ENCODE measurements at places on chromosomes 3 and 15.

DNA sequence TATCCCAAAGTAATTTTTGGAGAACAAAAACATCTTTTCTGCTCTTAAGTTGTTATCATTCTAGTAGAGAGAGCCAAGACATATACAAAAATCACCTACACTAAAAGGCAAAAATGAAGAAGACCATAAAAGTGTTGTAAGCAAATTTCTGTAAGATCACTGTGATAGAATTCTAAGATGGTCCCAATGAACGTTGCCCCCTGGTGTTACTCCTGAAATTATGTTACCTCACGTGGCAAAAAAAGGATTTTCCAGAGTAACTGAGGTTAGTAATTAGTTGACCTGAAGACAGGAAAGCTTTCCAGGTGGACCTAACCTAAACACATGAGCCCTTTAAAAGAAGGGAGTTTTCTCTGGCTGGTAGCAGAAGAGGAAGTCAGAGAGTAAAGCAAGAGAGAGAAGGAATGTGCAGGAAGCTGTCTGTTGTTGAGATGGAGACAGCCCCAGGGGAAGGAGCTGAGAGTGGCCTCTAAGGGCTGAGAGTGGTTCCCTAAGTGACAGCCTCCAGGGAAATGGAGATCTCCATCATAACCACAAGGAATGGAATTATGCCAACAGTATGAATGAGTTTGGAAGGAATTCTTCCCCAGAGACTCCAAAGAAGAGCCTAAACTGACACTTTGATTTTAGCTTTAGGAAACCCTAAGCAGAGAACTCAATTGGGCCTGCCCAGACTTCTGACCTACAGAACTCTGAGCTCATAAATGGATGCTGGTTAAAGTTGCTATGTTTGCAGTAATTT is 205.9 kb downstream of the CD47 start:
- no peak for DNase-seq

DNA sequence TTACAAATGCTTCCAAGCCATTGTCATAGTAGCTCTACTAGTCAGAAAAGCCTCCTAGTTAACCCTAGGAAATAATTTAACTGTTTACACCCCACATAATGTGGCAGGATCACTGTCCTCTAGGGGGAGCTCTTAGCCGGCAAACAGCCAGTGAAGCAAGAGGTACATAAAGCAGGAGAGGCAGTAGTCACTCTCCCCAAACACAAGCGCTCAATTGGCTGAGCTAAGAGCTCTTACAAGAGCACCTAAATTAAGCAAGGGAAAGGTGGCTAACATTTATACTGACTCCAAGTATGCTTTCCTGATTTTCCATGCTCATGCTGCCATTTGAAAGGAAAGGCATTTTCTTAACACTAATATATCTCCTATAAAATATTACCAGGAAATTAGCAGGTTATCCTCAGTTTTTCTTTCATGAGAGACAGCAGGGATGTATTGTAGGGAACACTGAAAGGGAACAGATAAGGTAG is 37.6 kb downstream of the NCEH1 start:
- peak; percentile 14 for DNase-seq

- DNase-seq: no peak
Observed at GRCh38 chr3:127170814-127171213, 22.1 kb upstream of the PRR23E start.

DNA sequence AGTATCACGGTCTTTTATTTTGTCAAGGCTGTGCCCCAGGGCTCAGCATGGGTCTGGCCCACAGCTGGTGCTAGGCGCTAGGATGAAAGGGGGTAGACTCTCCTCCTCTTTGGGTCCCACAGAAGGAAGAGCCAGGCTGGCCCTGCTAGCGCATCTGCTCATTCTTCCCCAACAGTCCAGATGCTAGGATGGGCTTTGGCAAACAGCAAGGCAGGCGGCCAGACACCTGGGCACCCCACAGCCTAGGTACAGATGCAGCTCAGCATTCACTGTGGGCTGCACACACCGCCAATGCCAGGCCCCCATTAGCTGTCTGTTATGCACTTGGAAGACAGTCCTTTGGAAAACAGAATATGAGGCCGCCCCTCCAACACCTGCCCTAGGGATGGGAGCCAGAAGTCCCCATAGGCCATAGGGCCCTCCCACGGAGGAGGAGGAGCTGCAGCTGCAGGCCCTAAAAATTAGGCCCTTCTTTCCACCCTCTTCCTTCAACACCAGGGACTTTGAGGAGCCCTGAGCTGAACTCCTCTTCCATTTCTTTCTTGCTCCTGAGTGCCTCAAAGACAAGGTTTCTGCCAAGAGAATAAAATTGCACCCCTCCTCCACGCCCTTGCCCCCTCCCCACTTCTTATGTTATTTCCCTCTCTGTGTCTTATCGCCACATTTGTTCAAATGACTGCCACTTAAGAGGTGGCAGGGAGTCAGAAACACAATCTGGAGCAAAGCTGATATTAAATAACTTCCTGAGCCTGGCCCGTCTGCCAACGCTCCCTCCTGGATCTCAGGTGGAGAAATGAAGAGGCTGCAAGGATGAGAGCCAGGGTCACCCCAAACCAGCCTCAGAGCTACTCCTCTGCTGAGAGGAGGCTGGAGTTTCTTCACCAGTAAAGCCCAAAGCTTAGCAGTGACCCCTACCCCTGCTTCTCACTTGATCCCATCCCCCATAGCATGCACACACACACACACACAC is 13.7 kb downstream of the NTRK3 start:
- no peak for DNase-seq

DNA sequence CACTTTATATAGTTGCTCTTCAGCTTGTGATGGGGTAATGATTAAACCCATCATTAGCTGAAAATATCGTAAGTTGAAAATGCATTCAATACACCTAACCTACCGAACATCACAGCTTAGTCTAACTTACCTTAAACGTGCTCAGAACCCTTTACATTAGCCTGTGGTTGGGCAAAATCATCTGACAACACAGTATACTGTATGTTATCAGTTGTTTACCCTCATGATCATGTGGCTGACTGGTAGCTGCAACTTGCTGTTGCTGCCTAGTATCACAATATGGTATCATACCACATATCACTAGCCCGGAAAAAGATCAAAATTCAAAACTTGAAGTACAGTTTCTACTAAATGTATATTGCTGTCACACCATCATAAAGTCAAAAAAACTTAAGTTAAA is 9.5 kb downstream of the ZNF280D start:
- DNase-seq: no peak

DNA sequence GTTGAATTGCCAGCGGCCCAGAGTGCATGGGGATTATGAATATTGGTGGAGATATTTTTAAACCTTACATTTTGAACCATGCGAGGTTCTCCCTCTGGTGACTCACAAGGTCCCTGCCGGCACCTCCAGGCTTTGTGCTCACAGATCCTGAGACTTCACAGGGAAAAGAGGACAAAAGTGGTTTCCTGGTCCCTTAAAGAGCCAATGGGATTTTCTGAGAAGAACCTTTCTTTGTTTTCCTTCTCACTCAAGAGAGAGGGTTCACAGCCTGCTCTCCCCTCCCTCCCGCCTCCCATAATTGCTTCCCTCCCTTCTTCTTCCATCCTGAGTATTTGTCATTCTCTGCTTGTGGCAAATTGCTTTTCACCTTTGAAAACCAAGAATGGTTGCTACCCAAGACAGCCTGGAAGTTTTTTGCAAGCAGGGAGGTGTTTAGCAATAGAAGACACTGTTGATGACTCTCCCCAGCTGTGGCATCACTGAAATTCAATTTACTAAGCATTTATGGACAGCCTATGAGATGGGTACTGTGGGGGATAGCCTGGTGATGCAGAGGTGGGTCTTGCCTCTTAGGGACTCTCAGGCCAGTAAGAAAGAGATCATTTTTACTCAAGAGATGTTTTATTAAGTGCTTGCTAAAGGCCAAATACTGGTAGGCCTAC is 76.6 kb downstream of the CPN2 start:
- DNase-seq: no peak

DNA sequence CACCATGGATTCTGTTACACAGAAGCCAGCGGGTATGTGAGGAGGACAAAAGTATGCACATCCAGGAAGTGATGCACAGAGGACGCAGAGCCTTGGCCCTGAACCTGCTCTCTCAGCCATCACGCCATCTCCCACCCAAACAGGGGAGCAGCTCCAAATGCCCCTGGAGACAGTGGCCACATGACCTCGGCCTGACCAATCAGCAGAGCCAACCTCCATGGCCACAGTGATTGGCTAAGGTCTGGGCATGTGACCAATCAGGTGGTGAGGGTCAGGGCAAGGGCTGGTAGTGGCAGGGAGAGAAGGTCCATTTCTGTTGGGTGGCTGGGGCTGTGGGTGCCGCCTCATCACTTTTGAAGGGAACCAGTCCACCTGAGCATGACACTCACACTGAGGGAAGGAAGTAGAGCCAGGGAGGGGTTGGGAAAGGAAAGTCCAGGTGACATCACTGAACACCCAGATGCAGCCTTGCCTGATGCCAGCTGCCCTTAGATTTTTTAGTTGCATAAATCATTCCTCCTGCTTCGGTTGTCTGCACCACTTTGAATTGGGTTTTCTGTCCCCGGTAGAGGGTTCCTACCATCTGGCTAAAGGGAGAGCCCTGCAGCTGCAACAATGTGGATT is 70.3 kb upstream of the IQSEC1 start:
- no peak for DNase-seq

- DNase-seq: no peak
Observed at GRCh38 chr3:75180945-75181298, 483.2 kb upstream of the FRG2C start.

DNA sequence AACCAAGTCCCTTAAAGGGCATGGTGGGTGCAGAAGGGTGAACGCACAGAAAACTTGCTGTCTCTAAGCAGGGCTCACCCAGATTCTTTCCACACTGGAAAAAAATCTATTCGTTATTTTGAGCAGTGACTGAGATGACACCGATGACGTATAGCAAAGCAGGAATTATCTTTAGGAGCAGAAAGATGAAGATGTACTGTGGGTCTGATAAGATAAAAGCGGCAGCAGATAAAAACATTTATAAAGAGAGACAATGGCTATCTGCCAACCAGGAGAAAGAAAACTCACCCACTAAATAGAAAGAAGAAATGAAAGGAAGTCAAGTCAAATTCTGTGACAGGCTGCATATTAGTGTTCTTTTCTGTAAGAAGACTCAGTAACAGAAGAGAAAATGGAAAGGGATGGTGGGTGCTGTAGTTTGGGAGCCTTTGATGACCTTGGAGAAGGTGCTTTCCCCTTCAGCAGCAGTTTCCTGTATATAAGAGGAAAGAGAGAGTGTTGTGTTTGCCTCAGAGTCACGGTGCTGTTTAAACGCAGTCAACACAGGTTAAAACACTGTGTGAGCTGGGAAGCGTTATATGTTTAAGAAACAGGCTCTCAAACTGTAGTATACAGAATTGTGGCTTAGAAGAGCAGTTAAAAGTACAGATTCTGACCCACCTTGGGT is 111.6 kb downstream of the AQP9 start:
- no peak for DNase-seq

DNA sequence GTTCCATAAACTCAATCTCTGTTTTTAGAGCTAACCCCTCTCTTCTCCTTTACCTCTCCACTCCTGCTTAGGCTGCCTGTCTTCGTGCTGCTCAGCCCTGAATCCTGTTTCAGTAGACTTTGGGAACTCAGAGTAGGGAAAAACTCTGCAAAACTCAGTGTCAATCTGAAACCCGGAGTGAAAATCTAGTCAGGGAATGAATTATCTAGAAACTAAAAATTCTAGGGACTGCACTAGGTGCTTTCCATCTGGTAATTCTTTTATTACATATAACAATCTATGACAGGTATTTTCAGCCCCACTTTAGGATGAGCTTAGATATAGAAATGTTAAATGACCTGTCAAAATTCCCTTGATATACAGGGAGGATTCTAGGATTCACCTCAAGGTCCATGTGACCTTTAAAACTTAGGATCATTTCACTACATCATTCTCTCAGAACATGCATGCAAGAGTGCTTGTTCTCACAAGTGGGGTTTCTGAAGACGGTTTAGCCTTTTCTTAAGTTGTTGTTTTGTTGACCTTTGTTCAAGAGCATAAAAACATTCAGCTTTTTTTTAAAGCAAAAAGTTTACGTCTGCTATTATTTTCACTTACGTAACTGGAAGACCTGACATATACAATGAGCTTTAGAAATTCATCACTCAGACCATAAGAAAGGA is 108.2 kb upstream of the MBNL1 start:
- DNase-seq: no peak

DNA sequence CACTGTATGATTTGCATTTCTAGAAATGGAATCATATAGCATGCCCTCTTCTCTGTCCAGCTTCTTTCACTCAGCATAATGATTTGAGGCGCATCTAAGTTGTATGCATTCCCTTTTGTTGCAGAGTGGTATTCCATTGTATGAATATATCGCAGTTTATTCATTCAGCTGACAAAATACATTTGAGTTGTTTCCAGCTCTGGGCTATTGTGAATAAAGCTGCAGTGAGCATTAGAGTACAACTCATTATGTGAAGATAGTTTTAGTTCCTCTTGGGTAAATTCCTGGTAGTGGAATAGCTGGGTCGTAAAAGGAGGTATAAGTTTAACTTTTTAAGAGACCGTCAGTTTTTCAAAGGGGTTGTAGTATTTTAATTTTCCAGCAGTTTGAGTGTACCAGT is 38.5 kb upstream of the POLR2M start:
- no peak for DNase-seq

DNA sequence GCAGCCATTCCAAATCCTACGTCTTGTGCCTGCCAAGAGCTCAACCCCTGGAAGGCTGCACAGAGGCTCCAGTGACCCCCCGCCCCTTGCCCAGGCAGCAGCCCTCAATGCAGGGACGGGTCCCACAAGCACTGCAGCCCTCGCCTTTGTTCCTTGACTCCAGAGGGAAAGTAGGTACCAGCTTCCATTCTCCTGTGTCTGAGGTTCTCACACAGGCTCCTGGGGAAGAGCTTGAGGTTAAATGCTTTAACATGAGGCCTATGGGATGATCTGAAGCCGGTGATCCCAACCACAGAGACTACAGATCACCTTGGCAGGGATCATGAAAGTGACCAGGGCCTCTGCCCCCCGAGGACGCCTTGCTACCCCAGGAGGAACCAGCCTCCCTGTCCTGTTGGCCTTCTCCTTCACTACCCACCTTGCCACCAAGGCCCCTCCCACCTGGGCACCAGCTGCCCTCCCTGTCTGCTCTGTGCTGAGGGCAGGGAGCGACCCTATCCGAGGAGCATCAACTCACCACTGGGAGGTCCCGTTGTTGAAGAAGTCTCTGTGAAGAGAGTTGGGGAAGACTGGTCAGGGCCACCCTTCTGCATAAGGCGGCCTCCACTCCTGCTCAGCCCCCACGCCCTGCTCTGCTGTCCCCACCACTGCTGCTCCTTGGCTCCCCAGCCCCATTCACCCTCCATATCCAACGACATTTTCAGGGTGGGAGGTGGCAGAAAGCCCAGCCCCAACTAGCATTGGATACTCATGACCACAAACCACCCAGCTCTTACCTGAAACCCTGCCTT is 95.3 kb downstream of the SEC22A start:
- no peak for DNase-seq

All from stimulated activated CD4-positive, alpha-beta T cell treated with anti-CD3 and anti-CD28 coated beads, Interleukin-1b, Interleukin-23, amount 100 ng/mL, for 1 hour (primary cell).